ENCODE measurements at places on chromosomes 3 and 15.

DNA sequence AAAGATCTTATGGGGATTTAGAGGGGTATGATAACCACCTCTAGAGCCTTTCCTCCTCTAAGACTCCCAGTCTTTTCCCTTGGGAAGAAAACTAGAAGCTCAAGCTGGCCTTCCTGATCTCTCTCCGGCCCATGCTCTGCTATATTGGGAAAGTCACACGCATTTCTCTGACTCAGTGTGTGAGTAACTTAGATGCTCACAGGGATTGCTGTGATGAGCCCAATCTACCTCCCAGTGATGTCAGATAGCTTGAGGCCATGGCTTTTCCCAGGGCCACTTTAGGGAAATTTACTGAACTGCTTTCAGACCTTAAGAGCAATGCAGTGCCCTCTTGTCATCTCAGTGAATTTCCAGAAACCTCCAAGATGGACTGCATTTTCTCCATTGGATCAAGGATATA is 8.6 kb upstream of the ST8SIA2 start:
- no peak for DNase-seq

GRCh38 chr3:142117056-142117851 is 32.1 kb downstream of the TFDP2 start:
- DNase-seq: no peak

DNA sequence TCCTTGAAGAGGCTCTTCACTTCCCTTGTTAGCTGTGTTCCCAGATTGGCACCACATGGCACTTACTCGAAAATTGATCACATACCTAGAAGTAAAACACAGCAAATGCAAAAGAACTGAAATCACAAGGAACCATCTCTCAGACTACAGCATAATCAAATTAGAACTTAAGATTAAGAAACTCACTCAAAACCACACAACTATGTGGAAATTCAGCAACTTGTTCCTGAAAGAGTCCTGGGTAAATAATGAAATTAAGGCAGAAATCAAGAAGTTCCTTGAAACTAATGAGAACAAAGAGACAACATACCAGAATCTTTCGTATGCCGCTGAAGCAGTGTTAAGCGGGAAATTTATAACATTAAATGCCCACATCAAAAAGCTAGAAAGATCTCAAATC is 566.3 kb upstream of the TGFBR2 start:
- no peak for DNase-seq

GRCh38 chr3:19348941-19349564 is 200.7 kb downstream of the KCNH8 start:
- DNase-seq: peak; percentile 68

DNA sequence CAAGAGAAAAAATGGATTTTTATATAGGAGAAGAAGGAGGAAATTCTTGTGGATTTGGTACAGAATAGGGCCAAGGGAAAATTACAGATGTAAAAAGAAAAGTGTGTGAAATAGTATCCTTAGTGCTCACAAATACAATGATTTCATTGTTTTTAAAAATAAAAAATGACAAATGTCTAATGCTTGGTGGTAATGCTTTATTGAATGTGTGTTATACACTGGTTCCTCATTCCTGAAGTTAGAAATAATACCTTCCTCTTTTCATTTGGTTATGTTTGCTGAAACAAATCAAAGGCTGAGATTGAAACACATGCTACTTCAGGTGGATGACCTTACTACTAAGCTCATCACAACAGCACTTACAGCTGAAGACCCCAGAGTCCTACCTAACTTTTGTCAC is 37.7 kb upstream of the CCR2 start:
- DNase-seq: no peak

- DNase-seq: no peak
Measured at GRCh38 chr3:173238091-173238490, 97.1 kb upstream of the SPATA16 start.

DNA sequence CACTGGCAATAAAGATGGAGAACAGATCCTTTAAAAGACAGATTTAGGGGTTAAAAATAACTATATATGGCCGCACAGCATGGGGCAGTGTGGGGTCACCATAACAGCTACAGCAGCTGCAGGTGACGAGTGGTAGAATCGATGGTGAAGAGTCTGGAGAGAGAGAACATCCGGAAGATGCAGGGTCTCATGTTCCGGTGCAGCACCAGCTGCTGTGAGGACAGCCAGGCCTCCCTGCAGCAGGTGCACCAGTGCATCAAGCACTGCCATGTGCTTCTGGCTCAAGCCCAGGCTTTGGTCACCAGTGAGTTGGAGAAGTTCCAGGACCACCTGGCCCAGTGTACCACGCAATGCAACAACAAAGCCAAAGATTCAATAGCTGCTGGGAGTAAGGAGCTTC is 93.7 kb upstream of the IMPG2 start:
- no peak for DNase-seq

DNA sequence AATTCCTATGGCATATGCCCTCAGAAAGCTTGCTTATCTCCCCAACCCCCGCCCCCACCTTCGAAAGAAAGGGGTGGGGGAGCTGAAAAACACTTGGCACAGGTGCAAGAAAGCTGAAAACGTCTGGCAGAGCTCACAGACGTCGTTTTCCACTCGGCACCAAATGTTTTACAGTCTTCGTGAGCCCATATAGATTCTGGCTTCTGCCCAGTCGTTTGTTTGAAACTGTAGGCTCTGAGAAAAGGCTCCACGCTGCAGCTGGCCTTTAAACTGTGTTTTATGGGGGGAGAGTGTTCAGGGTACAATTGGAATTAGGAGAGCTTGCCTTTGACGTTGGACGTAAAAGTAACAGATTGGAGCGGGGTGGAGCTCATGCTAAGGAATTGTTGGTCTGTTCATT is 130.3 kb downstream of the MDFIC2 start:
- DNase-seq: no peak

GRCh38 chr15:89462198-89462912 is 34.0 kb downstream of the RHCG start:
- peak; percentile 29 for DNase-seq

DNA sequence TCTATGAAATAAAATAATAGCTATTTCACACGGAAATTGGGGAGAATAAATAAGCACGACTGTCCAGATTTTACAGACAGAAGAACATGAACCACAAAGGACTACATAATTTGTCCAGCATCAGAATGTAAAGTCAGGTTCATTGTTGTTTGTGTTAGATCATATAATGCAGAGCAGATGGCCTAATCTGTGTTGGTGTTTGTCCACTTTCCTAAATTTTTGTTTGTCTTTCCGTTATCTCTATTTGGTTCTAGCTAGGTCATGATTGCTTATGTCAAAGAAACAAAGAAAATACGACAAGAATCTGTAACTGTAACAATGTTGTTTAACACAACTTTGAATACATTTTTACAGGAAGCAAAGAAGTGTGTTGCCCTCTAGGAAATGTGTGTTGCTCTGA is 75.6 kb upstream of the ANKRD28 start:
- no peak for DNase-seq

DNA sequence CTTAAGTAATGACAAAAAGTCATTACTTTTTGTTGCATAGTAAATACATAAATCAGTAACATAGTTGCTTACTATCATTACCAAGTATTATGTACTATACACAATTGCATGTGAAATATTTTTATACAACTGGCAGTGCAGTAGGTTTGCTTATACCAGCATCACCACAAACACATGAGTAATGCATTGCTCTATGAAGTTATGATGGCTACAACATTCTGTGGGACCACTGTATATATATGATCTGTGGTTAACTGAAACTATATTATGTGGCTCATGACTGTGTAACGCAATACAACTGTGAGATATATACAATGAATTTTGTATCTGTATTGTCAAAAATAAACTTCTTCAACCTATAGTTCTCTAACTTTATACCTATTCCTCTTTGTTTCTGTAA is 113.7 kb upstream of the RBMS3 start:
- no peak for DNase-seq

GRCh38 chr3:18410205-18410604 is 14.9 kb downstream of the SATB1 start:
- no peak for DNase-seq

DNA sequence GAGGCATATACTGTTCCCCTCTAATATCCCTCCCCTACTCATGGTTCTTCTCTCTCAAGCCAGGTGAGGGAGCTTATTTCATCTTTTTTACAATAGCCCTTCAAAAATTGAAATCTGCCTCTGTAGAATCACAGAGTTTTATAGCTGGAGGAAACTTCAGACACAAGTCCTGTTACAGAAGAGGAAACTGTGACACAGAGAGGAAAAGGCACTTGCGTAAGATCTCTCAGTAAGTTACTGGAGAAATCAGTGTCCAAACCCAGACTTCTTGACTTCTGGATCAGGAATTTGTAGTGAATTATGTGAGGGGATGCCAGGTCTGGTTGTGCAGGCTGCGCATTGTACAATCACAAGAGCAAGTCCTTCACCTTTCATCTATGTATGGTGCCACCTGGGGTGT is 4.6 kb downstream of the FGD5 start:
- DNase-seq: no peak

GRCh38 chr3:88180398-88180999 is 30.7 kb downstream of the C3orf38 start:
- DNase-seq: peak; percentile 68

DNA sequence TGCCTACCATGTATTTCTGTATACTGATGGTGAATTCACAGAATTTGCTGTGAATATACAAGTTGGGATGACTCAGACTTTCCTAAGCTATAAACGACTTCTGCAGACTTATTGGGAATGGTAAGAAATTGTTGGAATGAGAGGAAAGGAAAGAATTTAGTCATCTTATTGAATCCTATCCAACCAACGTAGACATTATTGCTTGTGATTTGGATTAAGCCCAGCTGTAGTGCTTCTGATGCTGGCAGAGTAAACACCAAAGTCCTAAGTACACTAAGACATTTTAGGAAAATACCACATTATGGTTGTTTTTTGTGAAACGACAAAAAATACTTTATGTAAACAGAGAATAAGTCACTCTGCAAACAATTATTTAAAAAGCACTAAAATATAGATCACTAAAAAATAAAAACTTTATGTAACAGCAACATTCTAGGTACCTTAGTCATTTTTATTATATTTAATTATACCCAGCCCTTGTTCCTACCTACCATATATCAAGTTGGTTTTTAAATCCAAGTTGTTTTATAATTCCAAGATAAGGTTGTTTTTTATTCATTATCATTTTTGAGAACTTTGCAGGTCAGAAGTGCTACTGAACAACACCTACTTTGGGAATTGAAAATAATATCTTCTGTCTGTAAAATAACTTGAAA is 99.2 kb upstream of the MLF1 start:
- no peak for DNase-seq

- DNase-seq: no peak
Measured at GRCh38 chr3:13162549-13163320, 89.5 kb upstream of the IQSEC1 start.

GRCh38 chr3:20064796-20065564 is 24.7 kb downstream of the KAT2B start:
- DNase-seq: no peak

- no peak for DNase-seq
Measured at GRCh38 chr15:22944651-22945050, 35.5 kb downstream of the CYFIP1 start.

- DNase-seq: no peak
Measured at GRCh38 chr3:170863816-170864215, 6.2 kb downstream of the RPL22L1 start.

DNA sequence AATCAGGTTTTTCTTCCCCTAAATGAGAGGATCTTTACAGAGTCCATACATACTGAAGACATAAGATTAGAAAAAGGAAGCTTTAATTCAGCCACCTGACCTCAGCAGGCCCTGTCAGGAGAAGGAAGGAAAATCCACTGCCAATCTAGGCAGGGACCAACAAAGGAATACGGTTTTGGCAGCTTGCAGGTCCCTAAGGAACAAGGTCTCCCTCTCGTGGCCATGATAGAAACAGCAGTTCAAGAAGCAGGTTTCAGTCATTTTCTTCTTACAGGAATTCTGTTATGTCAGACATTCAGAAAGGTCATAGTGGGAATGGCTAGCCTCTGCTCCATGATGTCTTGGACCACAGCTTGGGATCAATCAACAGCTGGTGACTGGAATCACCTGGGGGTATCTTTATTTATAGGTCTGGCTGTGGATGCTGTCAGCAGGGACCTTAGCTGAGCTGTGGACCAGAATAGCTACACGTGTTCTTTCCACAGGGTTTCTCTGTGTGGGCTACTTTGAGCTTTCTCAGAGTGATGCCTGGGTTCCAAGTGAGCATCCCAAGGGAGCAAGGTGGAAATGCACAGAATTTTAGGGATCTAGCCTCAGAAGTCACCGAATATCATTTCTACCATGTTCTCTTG is 9.4 kb upstream of the CMSS1 start:
- peak; percentile 70 for DNase-seq

DNA sequence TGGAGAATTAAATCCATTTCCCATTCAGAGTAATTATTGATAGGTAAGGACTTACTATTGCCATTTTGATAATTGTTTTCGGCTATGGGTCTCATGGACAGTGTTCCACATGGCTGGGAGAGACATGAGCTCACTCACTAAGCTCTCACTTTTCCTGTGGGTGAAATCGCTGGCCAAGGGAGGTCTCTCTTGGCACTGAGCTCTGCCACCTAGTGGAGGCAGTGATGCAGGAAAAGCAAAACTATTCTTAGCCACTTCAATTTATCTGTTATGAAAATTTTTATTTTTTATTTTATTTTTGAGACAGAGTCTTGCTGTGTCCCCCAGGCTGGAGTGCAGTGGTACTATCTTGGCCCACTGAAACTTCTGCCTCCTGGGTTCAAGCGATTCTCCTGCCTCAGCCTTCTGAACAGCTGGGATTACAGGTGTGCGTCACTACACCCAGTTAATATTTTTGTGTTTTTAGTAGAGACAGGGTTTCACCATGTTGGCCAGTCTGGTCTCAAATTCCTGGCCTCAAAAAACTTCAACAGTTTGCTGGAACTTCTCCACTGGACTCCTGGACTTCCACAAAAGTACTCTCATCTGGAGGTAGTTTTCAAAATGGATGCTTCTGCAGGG is 4.7 kb upstream of the RNF13 start:
- DNase-seq: peak; percentile 65

GRCh38 chr3:20185331-20185678 is 701 bp downstream of the SGO1 start:
- peak; percentile 51 for DNase-seq

DNA sequence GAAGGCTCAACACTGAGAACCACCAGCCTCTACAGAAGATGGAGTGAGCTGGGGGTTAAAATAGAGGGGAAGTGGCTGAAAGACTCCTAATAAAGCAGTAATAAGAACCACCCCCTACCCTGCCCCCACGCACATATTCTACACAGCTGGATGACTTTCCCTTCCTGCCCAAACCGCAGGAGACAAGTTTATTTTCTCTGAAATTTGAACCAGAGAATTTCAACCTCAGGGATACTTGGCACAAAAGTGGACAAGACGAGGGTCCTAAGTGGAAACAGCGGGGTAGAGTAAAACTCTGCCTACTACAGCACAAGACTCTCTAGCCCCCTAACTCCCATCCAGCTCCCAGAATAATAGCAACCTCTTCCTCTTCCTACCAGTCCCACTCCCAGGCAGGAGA is 28.4 kb downstream of the USF3 start:
- DNase-seq: no peak

- DNase-seq: peak; percentile 51
Measured at GRCh38 chr3:69204315-69204957, 82.0 kb upstream of the LMOD3 start.

Data from GM12865 (cell line).